Stimulated activated CD4-positive, alpha-beta T cell treated with anti-CD3 and anti-CD28 coated beads, TNF-alpha, amount 100 ng/mL, for 1 hour (primary cell): ENCODE measurements at places on chromosomes 16 and 17.

- no peak for DNase-seq
Measured at GRCh38 chr17:61583242-61583641, 7.8 kb downstream of the NACA2 start.

- no peak for DNase-seq
Measured at GRCh38 chr17:41863074-41863848, 2.0 kb downstream of the KLHL11 start.

- no peak for DNase-seq
Measured at GRCh38 chr17:78559749-78560368, 17.3 kb downstream of the DNAH17 start.

GRCh38 chr17:10208604-10209193, 10.3 kb upstream of the GAS7 start:
- DNase-seq, result no peak
